Epithelial cell of esophagus (primary cell): ENCODE measurements at places on chromosomes 1 and 21.

DNA sequence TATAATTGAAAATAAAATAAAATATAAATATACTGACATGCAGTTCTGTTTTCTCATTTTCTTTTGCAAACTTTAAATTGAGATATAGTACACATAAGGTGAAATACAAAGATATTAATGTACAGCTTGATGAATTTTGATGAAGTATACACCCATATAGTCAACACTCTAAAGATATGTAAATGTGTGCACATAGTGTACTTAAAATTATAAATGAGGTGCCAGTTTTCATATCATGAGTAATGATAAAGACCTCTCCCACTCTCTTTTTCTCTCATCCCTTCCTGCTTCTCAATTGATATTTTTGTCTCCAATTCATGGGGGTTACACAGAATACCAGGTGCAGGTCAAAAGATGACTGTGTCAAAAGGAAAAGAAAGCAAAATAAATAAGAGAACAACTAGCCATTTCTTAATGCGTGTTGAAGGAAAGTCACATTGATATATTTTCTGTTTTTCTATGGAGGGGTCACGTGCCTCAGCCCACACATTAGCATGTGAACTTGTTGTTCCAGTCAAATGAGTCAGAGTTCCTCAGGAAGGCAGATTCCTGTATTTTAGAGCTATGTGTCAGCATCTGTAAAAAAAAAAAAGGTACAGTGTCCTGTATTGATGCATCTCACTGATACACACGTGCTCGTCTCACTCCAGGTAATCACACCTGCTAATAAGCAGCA lies 64.3 kb upstream of the HOOK1 start:
- DNase-seq = peak; percentile 94

- no peak for DNase-seq
These were observed 213.0 kb downstream of the CAMTA1 start for GRCh38 chr1:6998267-6998666.

- no peak for DNase-seq
These were observed 51.7 kb downstream of the SIM2 start for GRCh38 chr21:36750576-36750959.

DNA sequence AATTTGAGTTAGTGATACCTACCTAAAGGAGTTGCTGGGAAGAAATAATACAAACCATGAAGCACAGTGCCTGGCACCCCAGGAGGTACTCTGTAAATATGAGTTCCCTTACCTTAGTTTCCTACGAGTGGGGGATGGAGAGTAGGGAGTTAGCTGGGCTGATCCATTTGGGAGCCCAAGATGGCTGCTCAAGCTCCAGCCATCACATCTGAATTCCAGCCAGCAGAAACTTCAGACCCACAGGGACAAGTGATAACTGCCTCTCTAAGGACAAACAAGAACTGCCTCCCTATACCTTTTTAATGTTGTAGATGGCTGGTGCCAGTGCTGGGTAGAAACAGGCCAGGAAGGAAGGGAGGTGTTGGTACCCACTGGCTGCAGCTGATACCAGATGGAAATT lies 22.7 kb downstream of the HTR6 start:
- DNase-seq = no peak

DNA sequence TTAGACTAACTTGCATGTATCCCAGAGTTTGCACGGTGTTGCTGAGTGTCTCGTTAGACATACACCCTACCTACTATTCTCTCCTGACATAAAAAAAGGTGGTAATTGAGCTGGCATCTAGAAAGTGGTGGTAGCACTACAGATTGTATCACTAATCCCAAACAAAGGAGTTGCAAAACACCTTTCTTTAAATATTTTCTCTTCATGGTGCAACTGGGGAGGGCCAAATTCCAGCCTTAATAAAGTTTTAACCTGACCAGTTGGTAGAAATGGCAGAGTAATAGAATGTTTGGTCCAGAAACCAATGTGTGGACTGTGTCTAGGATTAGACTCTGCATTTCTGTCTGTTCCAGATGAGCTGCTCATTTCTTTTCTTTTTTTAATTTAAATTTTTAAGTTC lies 40.0 kb downstream of the NFIA start:
- no peak for DNase-seq

- DNase-seq = no peak
These were observed 94.0 kb downstream of the DPYD start for GRCh38 chr1:97826820-97827219.

DNA sequence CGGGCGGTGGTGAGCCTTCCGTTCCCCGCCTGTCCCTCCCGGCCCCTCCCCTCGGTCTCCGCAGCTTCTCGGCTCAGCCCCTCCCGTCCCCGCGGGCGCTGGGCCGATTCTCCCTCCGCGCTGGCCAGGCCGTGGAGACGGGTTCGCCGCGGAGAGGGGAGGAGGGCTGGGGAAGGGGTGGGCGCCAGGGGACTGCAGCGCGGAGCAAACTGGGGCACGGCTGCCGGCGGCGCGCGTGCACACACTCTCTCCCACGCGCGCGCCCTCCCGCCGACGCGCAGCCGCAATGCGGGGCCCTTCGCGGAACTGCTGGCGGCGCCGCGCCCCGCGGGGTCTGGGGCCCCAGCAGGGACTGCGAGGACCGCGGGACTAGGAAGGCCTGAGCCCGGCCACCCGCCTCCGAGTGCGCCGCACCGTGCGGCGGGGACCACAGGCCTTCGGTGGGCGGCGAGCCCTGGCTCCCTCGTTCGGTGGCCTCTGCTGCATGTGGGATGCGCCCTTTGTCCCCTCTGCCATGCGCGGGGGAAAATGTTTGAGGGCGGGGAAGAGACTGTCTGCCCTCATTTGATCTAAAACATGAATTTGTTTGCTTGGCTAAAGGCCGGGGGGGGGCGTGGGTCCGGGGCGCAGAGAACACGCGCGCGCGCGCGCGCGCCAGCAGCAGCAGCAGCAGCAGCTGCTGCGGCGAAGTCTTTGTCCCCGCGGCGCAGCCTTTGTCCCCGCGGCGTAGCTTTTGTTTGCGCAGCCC lies 90.7 kb upstream of the VAMP3 start:
- DNase-seq = peak; percentile 28

GRCh38 chr1:211092955-211093354 lies 41.0 kb downstream of the KCNH1 start:
- no peak for DNase-seq

- DNase-seq = peak; percentile 62
These were observed 4.1 kb downstream of the KRTAP13-4 start for GRCh38 chr21:30434033-30434631.

DNA sequence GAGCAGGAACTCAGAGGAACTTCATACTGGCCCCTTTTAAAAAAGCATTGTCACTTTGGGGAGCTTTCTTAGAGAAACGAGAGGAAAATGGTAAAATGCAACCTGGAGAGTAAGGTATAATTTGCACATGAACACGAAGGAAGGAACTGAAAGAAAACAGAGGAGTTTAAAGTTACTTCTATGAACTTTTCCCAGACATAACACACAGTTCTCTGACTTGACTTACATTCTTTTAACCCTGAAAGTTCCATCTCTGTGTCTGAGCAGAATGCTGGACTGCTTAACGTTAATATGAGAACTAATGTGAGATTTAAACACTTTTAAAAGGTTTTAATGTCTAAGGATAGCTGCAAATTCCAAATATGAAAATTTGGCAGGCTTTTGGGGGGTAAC lies 102.3 kb downstream of the NFIA start:
- DNase-seq = no peak

DNA sequence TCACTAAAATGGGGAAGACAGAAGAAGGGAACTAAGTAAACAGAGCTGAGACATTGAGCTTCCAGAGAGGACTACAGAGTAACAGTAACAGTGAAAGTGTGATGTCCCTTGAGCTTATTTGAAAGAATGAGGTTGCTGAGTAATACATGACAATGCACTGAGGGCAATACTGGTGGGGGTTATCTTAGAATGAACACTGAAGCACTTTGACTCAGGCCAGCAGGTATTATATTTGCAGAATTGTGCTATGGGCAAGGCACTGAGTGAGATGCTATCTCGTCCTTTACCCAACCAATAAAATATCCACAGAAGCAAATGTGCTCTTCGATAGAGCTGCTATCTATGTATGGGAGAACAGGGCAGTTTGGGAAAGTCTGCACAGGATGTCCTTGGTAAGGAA lies 133.2 kb downstream of the DISP1 start:
- no peak for DNase-seq

GRCh38 chr21:31594279-31594678 lies 65.2 kb upstream of the SOD1 start:
- DNase-seq = no peak

- no peak for DNase-seq
These were observed 32.2 kb upstream of the PALMD start for GRCh38 chr1:99613716-99614115.

- DNase-seq = peak; percentile 74
These were observed 17.9 kb upstream of the CENPF start for GRCh38 chr1:214584805-214585766.

GRCh38 chr21:33314111-33314510 lies 10.7 kb upstream of the IFNAR1 start:
- DNase-seq = no peak

DNA sequence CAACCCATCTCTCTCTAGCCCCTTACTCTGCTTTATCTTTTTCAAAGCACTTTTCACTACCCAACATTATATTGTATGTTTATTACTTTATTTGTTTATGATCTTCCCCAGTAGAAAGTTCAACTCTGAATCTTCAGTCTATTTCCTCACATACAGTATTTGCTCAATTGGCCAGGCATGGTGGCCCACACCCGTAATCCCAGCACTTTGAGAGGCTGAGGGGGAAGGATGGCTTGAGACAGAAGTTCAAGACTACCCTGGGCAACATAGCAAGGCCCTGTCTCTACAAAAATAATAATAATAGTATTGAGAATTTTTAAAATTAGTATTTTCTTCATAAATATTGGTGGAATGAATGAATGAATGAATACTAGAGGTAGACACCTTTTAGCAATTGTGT lies 1.2 kb downstream of the STPG1 start:
- no peak for DNase-seq

GRCh38 chr1:47182676-47183235 lies 7.1 kb downstream of the PDZK1IP1 start:
- DNase-seq = no peak

DNA sequence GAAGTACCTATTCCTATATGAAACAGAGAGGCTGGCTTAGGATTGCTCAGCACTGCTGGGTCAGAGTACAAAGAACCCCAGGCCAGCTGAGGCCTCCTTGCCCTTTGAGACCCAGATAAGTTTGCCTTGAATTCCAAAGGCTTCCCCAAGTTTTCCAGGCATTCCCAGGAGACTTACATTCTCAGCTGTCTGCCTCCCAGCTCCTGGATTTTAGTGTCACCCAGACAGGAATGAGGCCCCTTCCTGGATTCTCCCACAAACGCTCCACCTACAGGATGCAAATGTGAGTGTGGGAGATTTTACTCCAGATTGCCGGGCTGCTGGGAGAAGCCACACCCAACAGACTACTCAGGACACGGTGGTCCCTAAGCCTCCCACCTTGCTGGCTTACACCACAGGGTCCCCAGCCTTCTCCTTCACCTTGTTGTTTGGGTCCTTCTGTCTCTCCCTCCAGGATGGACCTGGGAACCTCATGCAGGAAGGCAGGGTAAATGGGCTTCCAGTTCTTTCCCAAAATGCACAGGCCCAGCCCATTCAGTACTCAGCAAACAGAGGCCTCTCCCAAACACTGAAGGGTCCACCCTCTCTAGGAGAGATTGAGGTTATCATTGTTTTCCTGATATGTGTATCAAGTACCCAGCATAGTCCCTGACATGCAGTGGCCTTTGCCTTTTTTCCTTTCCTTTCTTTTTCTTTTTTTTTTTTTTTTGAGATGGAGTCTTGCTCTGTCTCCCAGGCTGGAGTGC lies 10.6 kb downstream of the RHBG start:
- DNase-seq = no peak

- no peak for DNase-seq
These were observed 3.7 kb downstream of the PFKL start for GRCh38 chr21:44303490-44303981.

GRCh38 chr1:48794816-48795215 lies 18.1 kb upstream of the BEND5 start:
- peak; percentile 39 for DNase-seq

DNA sequence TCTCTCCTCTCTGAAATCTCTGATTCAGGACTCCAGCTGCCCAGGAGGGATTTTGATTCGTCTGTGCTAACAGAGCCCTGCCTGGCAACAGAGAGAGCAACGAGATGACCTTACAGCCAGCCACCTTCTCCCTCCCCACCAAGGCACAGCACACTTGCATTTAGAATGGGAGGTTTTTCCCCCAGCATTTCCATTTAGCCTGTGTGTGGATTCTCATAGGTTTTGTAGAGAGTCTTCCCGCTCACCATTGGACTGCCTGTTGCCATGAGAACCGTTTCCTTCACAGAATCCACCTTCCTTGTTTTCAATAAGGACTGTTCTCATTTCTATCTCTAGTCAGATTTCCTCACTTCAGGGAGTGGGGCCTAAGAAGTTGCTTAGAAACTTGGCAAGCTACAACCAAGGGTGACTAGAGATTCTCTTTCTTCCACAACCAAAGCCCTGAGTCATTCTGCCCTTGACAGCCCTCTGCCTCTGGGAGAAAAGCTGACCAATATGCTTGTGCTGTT lies 5.8 kb upstream of the IKBKE start:
- DNase-seq = peak; percentile 77

DNA sequence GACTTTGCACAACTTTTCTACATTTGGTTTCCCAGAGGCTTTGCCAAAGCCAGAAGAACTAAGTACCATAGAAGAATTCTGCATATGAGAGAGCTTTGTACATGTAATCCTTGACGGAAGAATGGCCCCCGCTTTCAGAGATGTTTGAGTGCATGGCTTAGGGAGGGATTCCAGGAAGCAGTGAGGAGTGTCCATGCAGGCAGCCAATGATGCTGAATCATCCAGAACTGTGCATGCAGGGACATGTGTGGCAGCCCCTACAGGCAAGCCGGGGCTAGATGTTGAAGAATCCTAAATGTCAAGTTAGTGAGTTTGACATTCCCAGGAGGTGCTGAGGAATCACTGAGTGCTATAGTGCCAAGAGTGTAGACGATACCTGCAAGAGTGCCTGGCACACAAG lies 9.9 kb upstream of the HAO2 start:
- peak; percentile 97 for DNase-seq

DNA sequence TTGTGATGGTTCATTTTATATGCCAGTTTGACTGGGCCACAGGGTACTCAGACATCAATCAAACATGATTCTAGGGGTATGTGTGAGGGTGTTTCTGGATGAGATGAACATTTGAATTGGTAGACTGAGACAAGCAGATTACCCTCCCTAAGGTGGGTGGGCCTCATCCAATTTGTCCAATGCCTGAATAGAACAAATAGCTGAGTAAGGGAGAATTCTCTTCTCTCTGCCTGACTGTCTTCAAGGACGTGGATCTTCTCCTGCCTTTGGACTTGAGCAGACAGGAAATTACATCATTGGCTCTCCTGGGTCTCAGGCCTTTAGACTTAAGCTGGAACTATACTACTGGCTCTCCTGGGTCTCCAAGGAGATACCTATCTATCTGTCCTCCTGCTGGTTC lies 64.4 kb downstream of the SUSD4 start:
- DNase-seq = no peak

DNA sequence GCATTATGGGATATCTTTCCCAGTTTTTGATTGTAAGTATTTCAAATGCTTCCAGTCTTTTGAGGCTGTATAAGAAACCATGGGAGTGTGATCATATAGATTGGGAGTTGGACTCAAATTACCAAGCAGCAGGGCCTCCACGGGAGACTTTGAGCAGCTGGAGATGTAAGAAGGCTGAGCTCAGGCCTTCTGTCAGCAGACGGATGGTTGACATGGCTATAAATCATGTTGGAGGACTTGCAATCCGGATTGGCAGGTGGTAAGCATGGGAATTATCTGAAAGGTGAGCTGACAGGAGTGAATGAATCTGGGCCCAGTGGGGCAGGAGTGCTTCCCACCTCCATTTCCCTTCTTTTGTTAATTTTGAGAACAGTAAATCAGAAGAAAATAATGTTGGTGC lies 83.2 kb upstream of the PPM1J start:
- no peak for DNase-seq
